NCI-H510A (cell line): ENCODE measurements at places on chromosomes 11 and 22.

DNA sequence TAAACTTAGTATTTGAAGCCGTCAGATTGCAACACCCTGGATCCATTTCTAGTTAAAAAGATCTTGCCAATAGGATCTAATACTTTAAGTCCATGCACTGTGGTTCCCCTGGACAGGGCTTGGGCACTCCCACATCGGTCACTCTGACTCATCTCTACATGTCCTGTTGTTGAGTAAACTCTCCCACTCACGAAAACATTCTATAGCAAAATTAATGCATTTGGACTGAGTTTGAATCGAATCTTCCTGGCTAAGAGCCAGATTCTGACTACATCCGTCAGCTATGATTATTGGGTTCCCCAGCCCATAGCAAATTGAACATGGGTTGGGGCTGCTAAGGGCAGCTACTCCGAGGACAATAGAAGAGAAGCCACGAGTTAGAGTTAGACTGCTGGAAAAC lies 182.1 kb upstream of the SORL1-AS1 start:
- no peak for DNase-seq

DNA sequence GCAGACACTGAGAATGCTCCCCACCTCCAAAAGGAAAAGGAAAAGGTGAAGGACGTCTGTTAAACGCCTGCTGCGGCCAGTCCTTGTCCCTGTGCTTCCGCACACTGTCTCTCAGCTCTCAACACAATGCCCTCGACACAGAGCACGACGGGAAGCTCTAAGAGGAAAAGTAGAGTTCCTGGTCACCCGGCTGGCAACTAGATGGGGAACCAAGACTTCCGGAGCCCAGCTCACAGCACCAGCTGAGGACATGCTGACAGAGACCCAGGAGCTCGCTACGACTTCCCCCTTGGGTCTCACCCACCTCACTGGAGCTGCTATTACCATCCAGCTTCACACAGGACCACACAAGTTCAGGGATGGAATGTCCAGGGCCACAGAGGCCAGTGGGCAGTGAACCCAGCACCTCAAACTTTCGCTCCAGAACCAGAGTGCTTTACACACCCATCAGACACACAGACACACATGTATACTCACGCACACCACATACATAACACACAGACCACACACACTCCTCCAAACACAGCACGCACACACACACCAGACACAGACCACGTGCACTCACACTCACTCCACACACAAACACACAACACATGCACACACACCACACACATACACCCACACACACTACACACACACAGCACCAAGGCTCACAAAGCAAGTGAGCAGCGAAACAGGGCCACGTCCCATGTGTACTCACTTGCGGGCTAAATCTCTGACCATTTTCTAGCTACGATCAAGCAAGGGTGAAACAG lies 9.6 kb downstream of the SULT4A1 start:
- no peak for DNase-seq

DNA sequence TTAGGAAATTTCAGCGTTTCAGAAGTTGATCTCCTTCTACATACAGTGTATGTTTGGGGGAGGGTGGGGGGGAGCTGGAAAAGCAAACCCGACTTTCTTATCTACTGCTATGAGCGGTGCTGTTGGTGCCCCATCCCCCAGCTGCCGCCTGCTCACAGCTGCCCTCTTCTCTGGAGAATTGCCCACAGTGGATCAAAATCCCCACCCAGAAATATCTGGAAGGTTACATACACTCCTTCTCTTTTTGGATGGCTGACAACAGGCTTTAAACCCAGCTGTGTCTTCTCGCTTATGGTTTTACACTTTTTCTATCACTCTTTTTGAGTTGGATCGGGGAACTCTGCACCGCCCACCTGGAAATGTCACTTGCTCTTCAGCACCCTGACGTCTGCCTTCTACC lies 56.4 kb downstream of the DHCR7 start:
- no peak for DNase-seq

DNA sequence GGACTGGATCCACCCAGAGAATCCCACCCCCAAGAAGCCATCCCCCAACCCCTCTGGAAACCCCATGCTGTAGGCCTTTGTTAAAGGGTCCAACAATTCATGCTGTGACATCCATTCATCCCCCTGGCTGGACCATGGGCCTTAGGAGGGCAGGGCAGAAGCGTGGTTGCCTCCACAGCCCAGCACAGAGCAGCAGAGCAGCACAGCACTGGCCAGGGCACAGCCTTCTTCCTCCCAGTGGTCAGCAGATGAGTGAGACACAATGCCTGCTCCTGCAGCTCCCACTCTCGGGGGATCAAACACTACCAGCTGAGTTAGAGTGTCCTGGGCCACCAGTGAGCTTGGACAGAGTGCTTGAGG lies 84.5 kb upstream of the LINC01488 start:
- DNase-seq = no peak

- DNase-seq = no peak
Measured at GRCh38 chr11:62150887-62151736, 27.3 kb downstream of the INCENP start.

DNA sequence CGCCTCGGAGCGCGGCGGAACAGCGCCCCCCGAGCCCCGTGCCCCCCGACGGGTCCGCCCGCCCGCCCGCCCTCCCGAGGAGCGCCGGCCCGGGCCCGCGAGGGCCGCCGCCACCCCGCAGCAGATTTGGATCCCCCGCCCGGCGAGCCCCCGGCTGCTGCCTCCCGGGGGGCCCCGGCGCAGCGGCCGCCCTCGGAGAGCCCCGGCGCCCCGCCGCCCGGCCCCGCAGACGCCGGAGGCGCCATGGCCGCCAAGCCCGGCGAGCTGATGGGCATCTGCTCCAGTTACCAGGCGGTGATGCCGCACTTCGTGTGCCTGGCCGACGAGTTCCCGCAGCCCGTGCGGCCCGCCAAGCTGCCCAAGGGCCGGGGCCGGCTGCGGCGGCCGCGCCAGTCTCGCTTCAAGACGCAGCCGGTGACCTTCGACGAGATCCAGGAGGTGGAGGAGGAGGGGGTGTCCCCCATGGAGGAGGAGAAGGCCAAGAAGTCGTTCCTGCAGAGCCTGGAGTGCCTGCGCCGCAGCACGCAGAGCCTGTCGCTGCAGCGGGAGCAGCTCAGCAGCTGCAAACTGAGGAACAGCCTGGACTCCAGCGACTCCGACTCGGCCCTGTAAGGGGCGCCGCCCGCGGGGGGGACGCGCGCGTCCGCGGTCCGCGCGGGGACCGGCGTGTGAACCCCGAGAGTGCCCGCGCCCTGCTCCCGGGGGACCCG lies 380 bp downstream of the C11orf96 start:
- no peak for DNase-seq

- no peak for DNase-seq
Measured at GRCh38 chr11:28491431-28491830, 383.2 kb downstream of the METTL15 start.

- no peak for DNase-seq
Measured at GRCh38 chr22:50199829-50200460, 866 bp upstream of the SELENOO start.

GRCh38 chr11:40130427-40130826 lies 1329.0 kb downstream of the LRRC4C start:
- DNase-seq = no peak

GRCh38 chr11:17641792-17642350 lies 77.5 kb upstream of the MYOD1 start:
- no peak for DNase-seq

DNA sequence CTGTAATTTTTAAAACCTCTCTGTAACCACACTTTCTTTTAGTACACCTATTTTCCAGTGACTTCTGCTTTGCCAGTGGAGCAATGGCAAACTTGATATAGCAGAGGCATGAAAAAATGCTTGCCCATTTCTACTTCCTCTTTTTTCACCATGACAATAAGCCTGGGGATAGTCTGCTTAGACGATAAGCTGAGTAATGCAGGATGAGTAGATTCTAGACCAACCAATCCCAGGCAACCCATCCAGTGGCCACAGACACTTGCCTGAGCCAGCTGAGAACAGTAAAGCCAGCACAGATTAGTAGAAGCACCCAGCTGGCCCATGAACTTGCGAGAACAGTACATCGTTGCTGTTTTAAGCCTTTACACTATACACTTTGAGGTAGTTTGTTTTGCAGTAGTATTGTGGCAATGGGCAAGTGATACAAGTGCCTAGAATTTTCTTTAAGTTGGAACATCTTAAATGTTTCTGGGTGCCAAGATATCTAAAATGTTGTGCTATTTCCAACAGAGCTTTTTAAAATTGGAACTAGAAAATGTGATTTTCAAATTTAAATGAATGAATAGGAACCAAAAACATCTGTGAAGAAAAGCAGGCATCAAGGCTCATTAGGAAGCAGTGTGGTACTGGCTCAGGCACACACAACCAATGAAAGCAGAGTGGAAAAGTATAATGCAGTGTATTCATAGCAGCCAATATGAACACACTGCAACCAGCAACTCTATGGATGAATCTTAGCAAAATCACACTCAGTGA lies 37.7 kb downstream of the DDI1 start:
- DNase-seq = no peak

DNA sequence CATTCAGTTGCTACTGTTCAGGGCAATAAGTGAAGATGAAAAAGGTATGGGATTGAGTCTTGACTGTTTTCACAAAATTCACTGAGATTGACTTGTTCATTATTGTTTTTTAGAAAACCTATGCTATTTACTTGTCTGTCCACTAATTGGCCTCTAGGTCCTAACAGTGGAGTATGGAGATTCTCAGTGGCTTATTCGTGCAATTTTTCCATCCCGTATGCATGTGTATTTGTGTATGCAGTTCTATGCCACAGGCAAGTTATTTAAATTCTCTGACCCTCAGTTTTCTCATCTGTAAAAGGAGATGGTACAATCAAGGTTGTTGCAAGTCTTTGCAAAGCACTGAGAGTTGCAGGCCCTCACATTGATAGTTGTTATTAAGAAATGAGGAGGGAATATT lies 151.0 kb downstream of the BBOX1 start:
- DNase-seq = no peak

DNA sequence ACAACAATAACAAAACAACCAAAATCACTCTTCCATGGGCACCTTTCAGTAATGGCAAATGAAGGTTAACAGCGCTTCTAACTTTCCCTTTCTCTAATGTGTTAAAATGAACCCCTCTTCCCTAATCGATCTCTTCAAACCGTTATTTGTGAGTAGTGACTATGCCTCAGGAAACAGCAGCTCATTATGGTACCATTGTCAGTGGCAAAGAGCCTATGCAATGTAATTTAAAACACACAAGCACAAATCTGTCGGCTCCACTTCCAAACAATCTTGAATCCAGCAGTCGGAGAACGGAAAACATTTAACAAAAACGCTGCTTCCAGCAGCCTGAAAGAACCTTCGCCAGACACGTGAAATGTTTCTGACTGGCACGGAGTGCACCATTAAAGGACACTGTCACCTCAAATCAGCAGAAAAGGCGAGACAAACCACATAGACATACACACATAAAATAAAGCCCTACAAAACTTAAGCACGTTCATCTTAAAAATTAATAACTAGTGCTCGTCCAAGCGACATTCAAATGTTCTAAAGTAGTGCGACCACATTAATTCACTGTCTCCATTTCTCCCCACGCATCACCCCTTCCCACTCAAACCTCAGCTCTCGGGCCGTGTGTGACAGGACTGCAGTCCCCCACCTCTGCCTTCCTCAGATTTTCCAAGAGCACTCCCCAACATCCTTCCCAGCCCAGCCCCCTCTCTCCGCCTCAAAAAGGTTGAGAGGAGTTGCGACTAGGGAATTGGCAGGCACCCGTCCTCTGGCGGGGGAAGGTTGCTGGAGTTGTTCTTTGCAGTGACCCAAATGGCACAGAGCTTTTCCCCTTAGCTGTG lies 748 bp downstream of the RAB30 start:
- no peak for DNase-seq

GRCh38 chr11:68527585-68527984 lies 67.0 kb downstream of the PPP6R3 start:
- DNase-seq = no peak

DNA sequence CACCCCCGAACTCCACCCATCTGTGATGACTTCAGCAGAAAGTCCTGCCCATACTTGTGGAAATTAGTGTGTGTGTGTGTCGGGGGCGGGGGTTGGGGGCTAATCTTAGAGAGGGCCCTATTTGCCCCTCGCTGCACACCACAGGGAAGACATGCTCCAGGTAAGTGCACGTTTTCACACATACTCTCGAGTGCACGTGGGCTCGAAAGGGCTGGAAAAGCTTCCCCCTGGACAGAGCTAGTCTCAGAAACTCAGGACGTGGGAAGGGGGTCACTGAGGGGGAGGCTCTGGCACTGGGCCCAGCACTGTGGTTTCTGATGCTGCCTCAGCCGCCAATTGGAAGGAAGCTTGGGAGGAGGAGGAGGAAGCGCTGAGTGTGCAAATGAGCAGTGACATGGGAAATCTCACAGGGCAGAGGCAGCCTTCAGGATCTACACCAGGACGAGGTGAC lies 40.7 kb upstream of the CD82 start:
- no peak for DNase-seq

GRCh38 chr11:45091563-45092403 lies 54.7 kb upstream of the PRDM11 start:
- no peak for DNase-seq

DNA sequence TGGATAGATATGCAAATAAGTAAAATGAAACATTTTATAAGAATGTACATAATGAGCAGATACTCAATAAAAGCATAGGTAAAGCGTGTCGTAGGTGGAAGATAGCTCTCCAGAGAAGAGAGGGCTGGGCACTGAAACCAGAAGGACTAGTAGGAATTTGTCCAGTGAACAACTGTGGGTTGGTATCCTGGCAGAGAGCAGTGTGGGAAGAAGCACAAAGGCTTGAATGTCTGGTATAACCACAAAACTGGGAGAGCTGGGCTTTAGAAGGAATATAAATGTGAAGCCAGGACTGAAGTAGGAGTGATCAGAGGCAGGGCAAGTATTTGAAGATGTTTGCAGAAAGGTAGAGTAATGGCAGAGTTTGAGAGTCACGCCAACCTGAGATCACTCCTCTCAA lies 33.1 kb upstream of the CARD16 start:
- no peak for DNase-seq

- no peak for DNase-seq
Measured at GRCh38 chr22:25452116-25452700, 112.3 kb upstream of the GRK3 start.

DNA sequence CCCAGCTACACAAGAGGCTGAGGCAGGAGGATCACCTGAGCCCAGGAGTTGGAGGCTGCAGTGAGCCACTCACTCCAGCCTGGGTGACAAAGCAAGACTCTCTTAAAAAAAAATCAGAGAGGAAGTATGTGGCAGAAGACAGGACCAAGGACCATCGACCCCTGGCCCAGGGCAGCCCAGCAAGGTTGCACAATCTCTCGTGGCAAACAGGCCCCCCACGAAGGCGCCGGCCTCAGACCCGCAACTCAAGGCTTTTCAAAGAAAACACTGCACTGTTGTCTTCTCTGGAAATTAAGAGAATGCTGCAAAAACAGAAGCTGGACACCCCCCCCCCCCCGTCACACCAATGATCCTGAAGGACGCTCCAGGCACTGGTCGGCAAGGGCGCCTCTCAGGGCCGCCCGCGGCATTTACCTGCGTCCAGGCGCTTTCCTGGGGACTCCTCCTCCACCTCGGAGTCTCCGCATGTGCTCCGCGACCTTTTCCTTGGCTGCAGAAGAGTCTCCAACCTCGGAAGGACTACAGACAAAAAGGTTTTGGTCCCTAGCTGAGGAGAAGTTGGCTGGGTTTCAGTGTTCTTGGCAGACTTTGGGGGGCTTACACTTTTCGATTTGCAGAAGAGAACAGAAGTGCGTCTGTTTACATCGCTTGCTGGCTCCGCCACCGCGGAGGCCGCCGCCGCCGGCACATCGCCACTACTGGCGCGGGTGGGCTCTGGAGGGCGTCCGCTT lies 40.5 kb downstream of the BRD1 start:
- no peak for DNase-seq
